ENCODE measurements at places on chromosomes 5 and 9. TPM values are rescaled to one million over a fixed set of nuclear protein-coding genes. Genes with fewer than 3 reads are reported as not detected.

DNA sequence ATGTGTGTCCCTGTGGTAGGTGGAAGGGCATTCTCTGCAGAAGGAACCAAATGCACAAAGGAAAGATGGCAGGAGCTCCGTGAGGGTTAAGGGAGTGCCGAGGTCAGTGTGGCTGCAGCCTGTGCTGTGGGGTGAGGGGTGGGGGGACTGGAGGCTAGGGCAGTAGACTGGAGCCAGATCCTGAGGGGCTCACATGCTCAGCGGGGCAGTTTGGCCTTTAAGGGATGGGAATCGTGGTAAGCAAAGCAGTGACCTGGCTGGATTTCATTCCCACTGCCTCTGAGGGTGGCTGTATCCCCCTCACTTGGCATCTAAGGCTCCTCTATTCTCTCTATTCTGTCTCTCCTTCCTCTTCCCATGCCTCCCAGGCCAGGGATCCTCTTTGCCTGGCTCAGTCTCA, 15.6 kb downstream of the PITX1 start:
- DNase-seq = no peak

Gene MARCHF11
- not detected for polyA plus RNA-seq

Gene TRAF1
- 2.6 TPM for polyA plus RNA-seq

DNA sequence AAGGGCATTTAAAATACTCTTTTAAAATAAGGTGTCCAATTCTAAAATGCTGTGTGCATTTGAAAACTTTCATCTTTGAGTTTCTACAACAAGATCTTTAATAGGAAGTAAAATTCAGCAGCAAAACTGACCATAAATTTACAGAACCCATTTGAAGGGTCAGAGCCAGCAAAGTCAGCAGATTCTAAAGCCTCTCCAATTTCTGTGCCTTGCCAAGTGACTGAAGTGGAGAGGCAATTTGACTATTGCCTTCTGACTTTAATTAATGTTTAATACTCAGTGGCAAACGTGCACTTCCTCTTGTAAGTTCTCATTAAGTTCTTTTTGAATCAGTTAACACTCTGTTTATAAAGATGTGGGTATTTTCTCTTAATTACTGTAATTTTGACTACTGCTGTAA, 155.2 kb downstream of the BAAT start:
- no peak for DNase-seq

- no peak for DNase-seq
Measured at GRCh38 chr9:88997646-88998045, 6.4 kb downstream of the S1PR3 start.

Gene FOXD4L4
- not detected for polyA plus RNA-seq

- DNase-seq = no peak
Measured at GRCh38 chr9:4370501-4370900, 70.6 kb upstream of the GLIS3 start.

DNA sequence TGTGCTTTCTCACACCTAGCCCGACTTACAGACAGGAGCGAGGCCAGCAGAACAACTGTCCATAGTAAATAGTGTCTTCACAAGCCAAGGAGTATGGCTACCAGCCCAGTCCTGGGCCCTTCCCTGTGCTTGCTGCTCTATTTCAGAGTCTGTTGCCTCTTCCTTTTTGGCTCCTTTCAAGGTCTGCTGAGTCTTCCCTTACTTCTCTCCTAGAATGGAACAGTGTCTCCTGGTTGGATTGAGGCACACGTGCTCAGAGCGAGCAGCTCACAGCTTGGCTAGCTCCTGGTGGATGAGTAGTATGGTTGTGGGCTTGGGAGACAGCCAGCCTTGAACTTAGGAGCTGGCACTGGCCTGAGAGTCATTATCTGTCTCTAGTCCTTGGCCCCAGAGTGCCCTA, 72.8 kb downstream of the TLE4 start:
- no peak for DNase-seq

DNA sequence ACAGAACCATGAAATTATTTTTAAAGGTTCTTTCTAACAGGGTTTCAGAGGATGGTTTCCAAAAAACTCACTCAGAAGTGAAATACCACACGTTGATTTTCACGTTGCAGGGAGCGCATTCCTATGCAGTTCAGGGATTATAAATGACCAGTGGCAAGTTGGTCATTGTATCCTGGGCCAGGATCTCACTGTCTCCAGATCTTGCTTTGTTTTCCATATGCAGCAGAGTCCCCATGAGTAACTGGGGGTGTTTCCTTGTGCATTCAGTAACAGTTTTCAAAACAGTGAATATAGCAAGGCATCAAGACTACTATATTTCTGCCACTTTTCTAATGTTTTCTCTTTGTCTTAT, 1064.9 kb upstream of the DMAC1 start:
- no peak for DNase-seq

Gene GZMA
- polyA plus RNA-seq = not detected

Gene SPINK4
- polyA plus RNA-seq = not detected

DNA sequence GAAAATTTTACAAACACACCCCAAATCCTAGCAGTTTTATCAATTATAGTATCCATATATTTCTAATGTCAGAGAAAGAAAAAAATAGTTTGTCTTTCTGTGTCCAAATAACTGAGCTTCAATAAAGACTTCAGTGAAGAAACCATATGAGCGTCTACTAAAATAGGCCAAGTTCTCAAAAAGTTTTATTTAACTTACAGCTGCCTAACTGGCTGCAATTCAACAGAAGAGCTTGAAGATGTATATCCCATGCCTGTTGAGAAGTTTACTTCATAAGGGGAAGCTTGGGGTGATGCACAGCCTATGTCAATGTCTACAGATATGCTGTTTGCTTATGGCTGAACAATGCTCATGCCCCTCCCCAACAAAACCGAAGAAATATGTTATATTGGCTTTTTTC, 43.7 kb upstream of the ELOVL7 start:
- no peak for DNase-seq

Gene SHISAL2B
- polyA plus RNA-seq = not detected

DNA sequence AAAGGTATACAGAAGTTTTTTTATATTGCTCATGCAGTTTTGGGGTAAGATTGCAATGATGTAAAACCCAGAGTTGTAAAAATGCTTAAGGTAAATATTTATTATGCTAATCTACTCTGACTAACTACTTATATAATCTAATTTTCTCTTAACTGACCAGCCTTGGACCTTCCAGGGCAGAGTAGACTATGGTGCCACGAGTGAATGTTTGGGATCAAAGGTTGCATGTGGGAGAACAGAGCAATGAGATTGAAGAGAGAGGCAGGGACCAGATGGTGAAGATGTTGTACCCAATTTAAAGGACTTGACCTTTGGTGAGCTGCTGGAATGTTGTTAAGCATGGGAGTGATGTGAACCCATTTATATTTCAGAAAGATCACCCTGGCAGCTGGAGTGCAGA, 34.8 kb upstream of the PANK3 start:
- DNase-seq = no peak

Data from endothelial cell of umbilical vein (primary cell).